Liver (tissue), 10 donors: ENCODE measurements at places on chromosomes 1 and 21. TPM values are rescaled to one million over a fixed set of nuclear protein-coding genes. Genes with fewer than 3 reads are reported as not detected.

CACNA1S gene
- total RNA-seq = under 0.01 TPM

GRCh38 chr1:23980728-23981070 lies 572 bp upstream of the SRSF10 start:
- DNase-seq = peak; percentile 56

- DNase-seq = no peak
These were observed 51.7 kb downstream of the PCNT start for GRCh38 chr21:46375560-46376230.

- DNase-seq = no peak
These were observed 49.6 kb downstream of the ZFYVE9 start for GRCh38 chr1:52191395-52191965.

- no peak for DNase-seq
These were observed 39.5 kb upstream of the TNFRSF1B start for GRCh38 chr1:12127206-12127810.
